COR-L47 (cell line): ENCODE measurements at places on chromosomes 12 and 14.

DNA sequence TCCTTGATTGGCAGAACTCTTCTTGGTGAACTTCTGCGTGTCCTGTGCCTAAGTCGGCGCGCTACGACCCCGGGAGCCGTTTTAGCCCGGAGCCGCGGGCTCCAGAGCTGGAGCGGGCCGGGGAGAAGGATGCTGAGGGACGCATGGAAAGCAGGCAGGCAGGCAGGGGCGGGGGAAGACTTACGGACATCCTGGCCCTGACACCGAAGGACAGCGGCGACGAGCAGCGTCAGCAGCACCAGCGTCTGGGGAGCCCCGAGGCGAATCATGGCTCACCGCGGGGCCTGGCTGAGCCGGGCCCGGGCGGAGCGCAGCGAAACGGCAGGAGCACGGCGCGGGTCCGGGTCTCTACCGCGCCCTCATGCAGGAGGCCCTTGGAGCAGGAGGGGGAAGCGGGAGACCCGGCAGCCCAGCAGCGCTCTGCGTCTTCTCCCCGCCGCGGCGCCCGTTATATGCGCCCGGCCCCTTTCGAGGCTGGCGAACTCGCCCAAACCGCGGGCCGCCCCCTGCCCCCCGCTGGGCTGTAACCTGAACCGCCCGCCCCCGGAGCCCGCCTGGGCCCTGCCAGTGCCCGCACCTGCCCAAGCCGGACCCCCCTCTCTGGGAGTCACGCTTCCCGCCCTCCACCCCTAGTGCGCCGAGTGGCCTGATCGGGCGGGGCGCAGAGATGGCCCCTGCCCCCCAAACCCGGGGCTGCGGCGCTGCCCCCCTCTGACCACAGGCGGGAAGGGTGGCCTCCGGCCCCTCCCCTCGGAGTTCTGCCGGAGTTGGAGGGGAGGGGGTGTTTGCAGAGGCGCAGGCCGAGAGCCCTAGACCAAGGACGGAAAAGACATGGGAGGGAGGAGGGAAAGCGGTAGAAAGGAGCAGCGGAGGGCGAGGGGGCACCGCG, at the start of gene COL2A1:
COL2A1 (minus strand) TSS at position 424 of the 889 bp plus-strand sequence; CDS start at position 269, 155 bp downstream.
- DNase-seq, result no peak

GRCh38 chr12:71240946-71241345, 83.1 kb upstream of the TSPAN8 start:
- no peak for DNase-seq

- DNase-seq, result no peak
Observed at GRCh38 chr12:12975322-12976077, 23.5 kb upstream of the GPRC5D start.

- peak; percentile 78 for DNase-seq
Observed at GRCh38 chr12:42213023-42213422, 25.0 kb downstream of the YAF2 start.
